ENCODE measurements at places on chromosomes 3 and 15.

GRCh38 chr15:69341356-69341755, 42.6 kb downstream of the PAQR5 start:
- no peak for DNase-seq

GRCh38 chr3:73707772-73708171, 83.0 kb upstream of the PDZRN3 start:
- DNase-seq: no peak

DNA sequence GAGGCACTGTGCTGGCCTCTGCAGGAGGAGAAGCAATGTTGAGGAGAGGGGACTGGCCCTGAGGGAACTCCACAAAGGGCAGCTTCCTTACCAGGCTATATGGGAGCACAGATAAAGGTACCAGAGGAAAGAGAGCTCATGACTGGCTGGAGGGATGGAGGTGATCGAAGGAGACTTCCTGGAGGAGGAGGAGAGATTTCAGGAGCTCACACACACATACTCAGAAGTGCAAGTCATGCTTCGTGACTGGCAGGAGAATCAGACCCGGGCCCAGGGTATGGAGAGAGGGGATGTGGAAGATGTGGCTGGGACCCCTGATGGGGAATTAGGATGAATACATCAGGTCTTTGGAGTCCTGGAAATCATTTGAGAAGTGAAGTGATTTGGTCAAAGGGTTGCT, 85.4 kb downstream of the ABHD5 start:
- no peak for DNase-seq

GRCh38 chr3:45896956-45897355, 10.6 kb downstream of the CCR9 start:
- no peak for DNase-seq

DNA sequence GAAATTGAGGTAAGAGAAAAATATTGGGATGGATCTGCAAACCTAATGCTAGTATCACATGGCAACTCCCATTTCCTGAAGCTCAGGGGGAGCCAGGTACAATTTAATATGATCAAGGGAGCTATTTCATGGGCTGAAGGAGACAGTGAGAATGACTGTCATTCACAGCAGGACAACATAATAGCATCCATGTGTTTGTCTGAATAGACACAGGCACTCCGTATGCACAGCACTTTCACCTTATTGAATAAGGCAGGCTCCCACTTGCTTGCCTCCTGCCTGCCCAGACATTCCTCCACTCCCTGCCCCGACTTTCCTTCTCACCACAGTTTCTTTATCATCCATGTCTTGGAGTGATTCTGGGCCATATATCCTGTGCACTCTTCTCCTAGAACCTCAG, 156.6 kb upstream of the SLC24A5 start:
- DNase-seq: no peak

- DNase-seq: peak; percentile 79
Measured at GRCh38 chr15:85412956-85413854, 32.8 kb downstream of the AKAP13 start.

DNA sequence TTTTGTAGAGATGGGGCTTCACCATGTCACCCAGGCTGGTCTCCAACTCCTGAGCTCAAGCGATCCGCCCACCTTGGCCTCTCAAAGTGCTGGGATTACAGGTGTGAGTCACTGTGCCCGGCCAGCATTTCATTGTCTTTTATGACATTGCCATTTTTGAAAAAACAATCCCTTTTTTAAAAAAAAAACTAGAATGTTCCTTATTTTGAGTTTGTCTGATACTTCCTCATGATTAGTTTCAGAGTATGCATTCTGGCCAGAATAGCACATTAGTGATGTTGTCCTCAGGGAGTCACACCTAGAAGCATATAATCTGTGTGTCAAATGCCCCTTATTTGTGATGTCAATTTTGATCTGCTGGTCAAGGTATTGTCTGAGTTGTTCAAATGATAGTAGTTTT, 21.2 kb upstream of the NMD3 start:
- DNase-seq: no peak

DNA sequence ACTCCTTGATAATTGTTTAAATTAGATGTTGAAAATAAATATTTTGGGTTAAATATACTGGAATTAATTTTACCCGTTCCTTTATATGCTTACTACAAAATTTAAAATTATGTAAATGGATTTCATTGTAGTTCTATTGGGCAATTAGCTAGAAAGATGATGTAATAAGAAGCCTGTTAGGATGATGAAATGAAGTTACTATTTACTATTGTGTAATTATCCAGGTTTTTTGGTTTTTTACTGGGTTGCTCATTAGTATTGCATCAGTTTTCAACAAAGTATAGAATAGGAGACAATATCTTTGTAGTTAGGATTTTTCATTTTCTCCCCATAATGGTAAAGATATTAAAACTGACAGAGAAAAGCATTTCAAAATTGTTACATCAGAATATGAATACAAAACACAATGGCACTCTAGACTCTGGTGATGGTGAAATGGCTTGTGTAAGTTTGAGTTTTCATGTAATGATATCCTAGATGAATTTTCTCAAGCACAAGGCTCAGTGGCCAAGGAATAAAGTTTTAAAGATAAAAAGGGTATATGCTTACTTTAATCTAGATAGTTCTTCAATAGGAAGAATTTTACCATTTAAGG, 222.0 kb downstream of the P3H2 start:
- DNase-seq: no peak

DNA sequence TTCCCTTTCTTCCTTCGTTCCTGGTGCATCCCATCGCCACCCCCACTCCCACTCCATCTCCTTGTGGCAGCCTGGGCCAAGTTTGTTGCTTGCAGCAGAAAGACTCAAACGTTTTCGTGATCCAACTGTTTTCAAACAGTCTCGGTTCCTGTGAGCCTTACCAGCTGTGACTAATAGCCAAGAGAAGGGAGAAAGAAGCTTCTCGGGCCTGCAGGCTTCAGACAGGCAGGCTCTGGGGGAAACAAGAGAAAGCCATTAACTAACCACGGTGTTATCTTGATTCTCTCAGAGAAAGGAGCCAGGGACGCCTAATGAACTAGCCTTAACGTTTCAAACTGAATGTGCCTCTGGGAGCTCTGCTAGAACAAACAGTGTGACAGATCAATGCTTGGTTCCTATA, 742.0 kb downstream of the NR2F2 start:
- no peak for DNase-seq

DNA sequence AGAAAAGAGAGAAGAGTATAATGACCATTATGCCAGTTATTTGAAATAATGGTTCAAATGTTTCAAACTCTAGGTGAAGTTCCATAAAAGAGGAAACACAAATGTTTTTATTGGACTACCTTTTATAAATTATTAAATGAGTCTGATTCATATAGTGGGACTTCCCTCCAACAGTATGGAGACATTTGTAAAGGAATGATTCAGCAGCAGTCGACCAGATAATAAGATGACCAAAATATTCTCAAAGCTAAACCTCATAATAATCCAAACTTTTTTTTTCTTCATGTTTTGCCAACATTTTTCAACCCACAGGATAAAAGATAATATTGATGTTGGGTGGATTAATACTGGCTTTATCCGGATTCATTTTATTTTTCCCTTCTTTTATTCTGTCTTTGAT, 18.8 kb downstream of the TIPARP start:
- no peak for DNase-seq

DNA sequence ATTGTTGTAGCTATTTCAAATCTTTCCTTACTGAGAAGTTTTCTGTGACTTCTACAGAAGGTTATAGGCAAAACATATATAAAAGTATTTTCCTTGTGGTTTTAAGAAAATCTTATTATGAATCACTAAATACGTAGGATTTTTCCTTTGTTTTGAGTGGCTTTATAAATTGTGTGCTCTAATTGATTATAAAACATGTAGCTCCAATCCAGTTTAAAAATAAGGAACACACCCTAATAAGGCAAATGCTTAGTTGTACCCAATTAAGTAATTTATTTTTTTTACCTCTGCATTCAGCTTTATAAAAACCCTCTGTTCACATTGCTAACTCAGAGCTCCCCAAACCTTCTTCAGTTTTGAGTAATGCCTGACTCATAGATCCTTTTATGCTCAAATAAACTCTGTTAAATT, 408.0 kb downstream of the NAALADL2 start:
- DNase-seq: no peak

GRCh38 chr3:131435000-131435399, 53.4 kb downstream of the NUDT16 start:
- no peak for DNase-seq

GRCh38 chr3:37987315-37987697, 3.3 kb upstream of the VILL start:
- DNase-seq: no peak

DNA sequence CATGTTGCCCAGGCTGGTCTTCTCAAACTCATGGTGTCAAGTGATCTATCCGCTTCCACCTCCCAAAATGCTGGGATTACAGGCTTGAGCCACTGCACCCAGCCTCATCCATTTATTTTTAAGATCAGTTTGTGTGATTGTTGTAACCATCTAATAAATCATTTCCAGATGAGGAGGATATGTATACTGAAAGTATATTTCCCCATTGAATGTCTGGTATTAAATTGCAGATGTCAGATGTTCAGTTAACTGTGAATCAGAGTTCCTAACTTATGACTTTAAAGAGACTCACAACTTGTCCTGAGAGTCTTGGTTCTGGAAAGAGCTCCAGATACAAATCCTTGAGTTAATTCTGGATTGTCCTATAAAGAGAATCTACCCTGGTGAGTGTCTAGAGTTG, 62.4 kb downstream of the TRIM71 start:
- no peak for DNase-seq

All from activated T-cell treated with anti-CD3 and anti-CD28 coated beads, Interleukin-2, amount 50 U/mL, for 48 hours (primary cell).